SK-N-DZ (cell line): ENCODE measurements at places on chromosomes 3 and 15.

- DNase-seq = no peak
Measured at GRCh38 chr3:197878427-197878826, 71.6 kb upstream of the RPL35A start.

DNA sequence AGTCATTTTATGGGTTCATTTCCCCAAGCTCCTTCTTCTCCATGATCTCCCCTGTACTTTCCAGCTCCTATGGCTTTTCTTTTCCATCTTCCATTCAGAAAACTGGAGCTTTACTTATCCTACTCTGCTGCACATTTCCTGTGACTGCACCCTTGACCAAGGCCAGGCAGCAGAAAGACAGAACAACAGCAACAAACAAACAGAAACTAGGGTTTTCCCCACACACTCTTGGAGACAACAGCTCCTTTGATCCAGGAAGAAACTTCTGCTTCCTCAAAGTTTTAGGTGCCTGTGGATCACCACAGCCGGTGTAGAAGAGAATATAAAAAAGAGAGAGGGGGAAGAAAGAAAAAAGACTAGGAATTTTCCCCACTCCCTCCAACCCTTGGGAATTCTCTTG lies 342.3 kb upstream of the CFAP20DC start:
- no peak for DNase-seq

- DNase-seq = no peak
Measured at GRCh38 chr15:52511084-52511483, 17.6 kb downstream of the MYO5A start.

DNA sequence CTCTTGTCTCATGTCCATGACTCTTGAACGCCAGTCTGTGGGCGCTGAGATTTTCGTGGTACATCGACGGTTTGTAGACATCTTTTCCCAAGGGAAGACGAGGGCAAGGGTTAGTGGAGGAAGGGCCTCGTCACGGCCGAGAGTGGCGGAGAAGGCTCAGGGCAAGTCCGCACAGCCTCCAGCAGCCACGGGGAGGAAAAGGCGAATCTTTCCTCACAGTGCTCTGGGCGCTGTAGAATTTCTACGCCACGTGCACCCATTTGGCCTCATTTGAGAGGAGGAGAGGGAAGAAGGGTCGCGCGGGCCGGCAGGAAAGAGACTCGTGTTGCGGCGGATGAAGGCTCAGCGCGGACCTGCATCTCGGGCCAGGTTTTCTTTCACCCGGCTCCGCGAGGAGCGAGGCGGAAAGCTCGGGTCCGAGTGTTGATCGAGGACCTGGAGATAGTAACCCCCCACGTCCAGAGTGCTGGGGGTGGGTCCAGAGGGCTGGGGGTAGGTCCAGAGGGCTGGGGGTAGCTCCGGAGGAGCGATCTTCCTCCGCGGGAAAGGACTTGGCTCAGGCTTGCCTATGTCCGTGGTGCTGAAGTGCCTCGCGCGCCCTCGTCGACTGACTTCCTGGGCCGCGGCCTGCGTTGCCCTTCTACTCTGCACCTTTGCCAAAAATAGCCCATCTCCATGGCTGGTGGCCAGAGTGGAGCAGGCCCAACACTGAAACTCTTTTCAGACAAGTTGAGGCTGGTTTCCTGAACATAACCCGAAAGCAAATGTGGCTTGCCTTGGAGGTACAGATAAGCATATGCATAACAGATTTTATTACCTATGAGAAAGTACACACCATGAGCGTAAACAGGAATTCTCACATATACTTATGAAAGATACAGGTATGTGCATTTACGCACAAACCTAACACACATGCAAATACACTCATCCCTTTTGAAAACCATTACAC lies 1.1 kb downstream of the SLC35G2 start:
- DNase-seq = peak; percentile 72

DNA sequence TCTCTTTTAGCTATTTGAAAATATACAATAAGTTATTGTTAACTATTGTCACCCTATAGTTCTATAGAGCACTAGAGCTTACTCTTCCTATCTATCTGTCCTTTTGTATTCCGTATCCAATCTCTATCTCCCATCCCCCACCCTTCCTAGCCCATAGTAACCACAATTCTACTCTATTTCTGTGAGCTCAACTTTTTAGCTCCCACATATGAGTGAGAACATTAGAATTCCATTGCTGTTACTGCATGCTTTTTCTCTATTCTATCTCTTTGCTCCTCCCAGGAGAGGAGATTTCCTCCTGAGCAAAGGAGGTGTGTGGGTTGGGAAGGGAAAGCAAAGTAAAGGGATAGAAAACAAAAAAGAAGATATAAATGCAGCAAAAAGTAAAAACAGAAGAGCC lies 105.6 kb upstream of the SLC4A7 start:
- no peak for DNase-seq

DNA sequence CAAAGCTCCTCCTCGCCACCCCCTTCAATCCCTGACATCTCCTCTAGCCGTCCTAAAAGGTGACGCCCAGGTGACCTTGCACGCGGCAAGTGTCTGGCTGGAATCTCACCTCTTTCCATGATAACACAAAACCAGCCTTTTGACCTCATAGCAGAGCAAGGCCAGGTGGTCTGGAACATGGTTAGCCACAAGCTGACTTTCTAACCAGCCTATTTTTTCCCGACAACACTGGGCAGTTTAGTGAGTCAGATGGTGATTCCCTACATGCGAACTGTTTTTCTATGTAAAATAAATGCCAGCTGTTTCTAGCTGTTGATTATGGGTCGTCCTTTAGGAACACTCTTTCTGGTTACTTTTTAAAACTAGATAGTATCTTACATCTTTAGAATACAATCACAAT lies 243.0 kb downstream of the CD47 start:
- DNase-seq = peak; percentile 9

GRCh38 chr3:104526901-104527401 lies 839.8 kb upstream of the ALCAM start:
- no peak for DNase-seq

DNA sequence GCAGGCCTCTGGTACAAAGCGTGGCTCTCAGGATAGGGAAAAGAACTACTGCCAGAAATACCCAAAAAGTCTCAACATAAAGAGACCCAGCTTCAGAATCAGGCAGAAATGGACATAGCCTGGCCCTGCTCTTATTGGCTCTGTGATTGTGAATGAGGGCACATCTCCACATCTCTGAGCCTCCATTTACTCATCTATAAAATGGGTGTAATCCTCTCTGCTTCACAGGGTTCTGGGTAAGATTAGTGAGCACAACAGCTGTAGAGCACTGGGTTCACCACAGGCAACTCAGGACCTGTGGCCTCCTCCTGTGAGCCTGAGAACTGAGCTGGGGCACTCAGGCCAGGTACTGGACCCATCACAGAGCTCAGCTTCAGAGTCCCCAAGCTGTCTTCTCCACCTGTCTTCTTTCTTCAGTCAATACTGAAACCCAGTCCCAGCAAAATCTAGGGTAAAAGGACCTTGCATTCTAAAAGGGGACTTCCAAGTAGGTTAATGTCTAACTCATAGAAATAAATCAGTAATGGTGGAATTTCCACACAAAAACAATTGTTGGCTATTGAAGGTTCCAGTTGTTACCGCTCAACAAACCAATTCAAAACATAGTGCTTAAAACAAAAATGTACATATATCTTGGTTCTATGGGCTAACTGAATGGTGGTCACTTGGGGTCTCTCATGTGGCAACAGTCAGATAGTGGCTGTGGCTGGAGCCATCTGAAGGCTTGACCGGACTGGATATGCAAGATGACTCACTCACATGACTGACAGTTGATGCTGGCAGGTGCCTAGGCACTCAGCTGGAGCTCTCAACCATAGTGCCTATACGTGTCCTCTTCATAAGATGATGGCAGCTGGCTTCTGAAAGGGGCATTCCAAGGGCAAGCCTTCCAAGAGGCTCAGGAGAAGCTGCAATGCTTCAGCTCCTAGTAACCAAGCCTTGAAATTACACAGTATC lies 47.3 kb downstream of the TRIM42 start:
- no peak for DNase-seq

GRCh38 chr3:160765211-160765610 lies 9.2 kb downstream of the PPM1L start:
- DNase-seq = peak; percentile 36

DNA sequence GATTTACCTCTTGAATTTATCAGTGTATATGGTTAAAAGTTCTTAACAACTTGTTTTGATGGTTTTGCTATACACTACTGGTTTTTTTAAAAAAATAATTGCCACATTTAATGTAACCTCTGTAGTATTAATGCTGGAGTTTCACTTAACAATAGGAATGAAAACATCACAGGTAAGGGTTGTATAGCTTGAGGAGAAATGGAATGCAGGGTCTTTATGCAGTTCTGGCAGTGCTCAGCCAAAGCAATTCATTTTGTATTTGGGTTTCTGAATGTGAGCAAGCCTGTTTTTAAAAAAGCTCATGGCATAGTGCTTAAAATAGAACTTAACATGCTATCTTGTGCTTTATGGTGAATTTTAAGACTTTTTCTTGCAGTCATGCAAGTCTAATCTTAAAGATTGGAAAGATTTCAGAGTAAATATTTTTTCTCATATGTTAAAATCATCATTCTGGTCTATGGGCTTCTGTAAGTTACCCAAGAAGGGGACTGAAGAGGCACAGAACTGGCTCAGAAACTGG lies 8.9 kb downstream of the PIAS1 start:
- DNase-seq = no peak

DNA sequence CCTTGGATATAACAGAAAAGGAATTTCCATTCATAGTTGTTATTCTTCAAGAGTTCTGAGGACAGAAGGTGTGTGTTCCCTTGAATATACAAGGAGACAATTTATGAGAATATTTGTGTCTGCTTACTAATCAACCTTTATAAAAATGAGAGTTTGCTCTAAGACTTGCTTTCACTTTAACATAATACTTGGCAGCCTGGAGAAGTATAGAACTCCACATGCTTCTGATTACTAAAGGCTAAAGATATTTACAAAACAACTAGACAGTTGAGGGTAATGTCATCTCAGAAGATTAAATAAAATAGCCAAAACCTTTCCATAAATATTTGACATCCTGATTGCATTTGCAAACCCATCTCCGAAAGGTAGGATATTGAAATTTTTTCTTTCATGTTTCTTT lies 727.1 kb upstream of the NAALADL2 start:
- no peak for DNase-seq
